ENCODE measurements at places on chromosomes 12 and 14.

GRCh38 chr12:19695244-19696098 lies 256.2 kb downstream of the AEBP2 start:
- no peak for DNase-seq

DNA sequence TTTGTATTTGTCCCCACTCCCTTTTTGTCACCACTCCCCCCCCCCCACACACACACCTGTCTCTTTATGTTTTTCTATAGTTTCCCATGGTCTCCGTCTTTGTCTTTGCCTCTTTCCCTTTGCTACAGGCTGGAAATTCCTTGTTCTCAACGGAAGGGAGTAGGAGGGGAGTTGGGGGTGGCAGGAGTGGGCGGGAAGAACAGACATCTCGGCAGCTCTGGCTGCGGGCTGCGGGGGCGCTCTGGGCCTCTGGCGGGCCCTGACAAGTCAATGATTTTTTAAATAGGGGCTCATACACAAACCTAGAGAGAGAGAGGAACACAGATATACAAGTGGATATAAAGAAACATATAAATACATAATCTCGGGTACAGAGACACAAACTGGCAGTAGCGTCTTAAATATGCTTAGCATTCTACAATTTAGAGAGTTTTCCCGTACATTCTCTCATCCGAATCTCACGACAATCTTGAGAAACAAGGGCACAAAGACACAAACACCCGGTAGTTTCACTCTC lies 2.4 kb upstream of the NAB2 start:
- peak; percentile 43 for DNase-seq

- DNase-seq = no peak
Observed at GRCh38 chr12:29731591-29731990, 52.2 kb downstream of the TMTC1 start.

DNA sequence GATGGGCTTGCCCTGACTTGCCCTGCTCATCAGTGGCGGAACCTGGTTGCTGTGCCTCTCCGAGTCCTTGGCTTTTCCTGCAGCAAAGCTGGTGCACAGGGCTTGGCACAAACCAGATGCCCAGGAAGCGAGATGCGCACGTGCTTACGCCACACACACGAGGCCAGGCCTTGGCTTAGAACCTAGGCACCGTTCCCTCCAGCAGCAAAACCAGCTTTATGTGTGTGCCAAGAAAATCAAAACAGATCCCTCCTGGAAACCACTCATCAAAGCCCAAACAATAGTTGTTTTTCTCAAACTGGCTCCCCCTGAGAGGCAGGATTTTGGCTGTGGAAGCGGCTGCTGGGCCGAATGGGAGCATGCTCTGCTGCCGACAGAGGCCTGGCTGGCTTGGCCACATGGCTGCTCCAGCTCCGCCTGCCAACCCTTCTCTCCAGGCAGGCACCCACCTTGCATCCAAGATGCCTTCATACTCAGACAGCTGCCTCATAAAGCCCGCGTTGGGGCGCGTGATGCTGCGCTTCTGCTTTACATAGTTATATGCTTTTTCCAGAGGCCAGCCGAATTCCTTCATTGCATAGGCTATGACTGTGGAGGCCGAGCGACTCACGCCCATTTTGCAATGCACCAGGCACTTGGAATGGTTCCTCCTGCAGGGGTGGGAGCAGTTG lies 58.7 kb downstream of the SSH1 start:
- DNase-seq = no peak

- no peak for DNase-seq
Observed at GRCh38 chr12:53410951-53411350, 12.7 kb upstream of the AMHR2 start.

GRCh38 chr12:64745259-64745807 lies 13.9 kb downstream of the GNS start:
- DNase-seq = no peak

GRCh38 chr12:54661048-54661447 lies 12.9 kb upstream of the DCD start:
- no peak for DNase-seq

- DNase-seq = no peak
Observed at GRCh38 chr14:93991649-93992048, 5.5 kb upstream of the CCDC197 start.

All from stimulated activated CD4-positive, alpha-beta T cell treated with anti-CD3 and anti-CD28 coated beads, Interleukin-4, amount 100 ng/mL, for 48 hours (primary cell).